Astrocyte (in vitro differentiated cells and primary cell): ENCODE measurements at places on chromosomes 5 and 9.

GRCh38 chr9:32581512-32582143 lies 8.7 kb upstream of the NDUFB6 start:
- peak; percentile 54 for DNase-seq
- H3K4me3 ChIP-seq: no peak overlapping the region
- no peaks in the 10 kb centered on the region for H3K36me3 ChIP-seq
- peaks cover 2% of the 10 kb centered on the region for H3K27me3 ChIP-seq

- H3K27ac ChIP-seq: peak overlapping the region; percentile 94
- no peaks in the 10 kb centered on the region for H3K27me3 ChIP-seq
- H3K4me3 ChIP-seq: no peak overlapping the region
- H3K36me3 ChIP-seq: no peaks in the 10 kb centered on the region
- H3K4me1 ChIP-seq: peaks cover 63% of the 10 kb centered on the region
- no peak for DNase-seq
Observed at GRCh38 chr9:115593587-115594091, 475.7 kb upstream of the TNC start.

DNA sequence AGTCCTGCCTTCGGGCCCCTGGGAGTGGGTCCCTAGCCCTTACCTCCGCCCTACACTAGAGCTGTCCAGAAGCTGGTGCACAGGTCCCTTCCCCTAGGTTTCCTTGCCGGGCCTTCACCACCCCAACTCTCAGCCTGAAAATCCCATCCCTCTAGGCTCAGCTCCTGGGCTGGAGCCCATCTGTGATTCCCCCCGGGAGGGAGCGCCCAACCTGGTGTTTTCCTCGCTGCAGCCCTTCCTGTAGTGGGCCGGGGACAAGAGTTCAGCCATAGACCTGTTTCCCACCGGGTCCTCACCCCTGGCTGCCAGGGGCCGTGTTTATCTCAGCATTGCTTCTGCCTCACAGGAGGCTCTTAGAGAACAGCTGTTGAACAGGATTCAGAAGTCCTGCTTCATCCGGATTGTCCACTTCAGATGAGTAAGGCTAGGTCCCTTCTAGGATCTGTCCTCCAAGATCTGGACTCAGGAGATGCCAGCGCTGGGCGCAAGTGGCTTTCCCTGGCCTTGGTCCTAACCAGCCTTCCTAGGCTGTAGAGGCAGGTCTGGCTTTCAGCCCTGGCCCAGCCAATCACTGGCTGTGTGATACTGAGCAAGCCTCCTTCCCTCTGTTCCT lies 965 bp downstream of the GLIPR2 start:
- peak overlapping the region; percentile 83 for H3K4me3 ChIP-seq
- H3K36me3 ChIP-seq: no peaks in the 10 kb centered on the region
- peaks cover 26% of the 10 kb centered on the region for H3K4me1 ChIP-seq
- H3K27me3 ChIP-seq: no peaks in the 10 kb centered on the region
- no peak overlapping the region for H3K27ac ChIP-seq

- no peak overlapping the region for H3K27ac ChIP-seq
- no peak overlapping the region for H3K4me3 ChIP-seq
- H3K36me3 ChIP-seq: no peaks in the 10 kb centered on the region
- H3K27me3 ChIP-seq: no peaks in the 10 kb centered on the region
- DNase-seq: no peak
- H3K4me1 ChIP-seq: peaks cover 1% of the 10 kb centered on the region
Observed at GRCh38 chr9:68505681-68506409, 34.8 kb downstream of the TMEM252 start.

- no peak overlapping the region for H3K27ac ChIP-seq
- H3K4me1 ChIP-seq: no peaks in the 10 kb centered on the region
- no peak for DNase-seq
- no peaks in the 10 kb centered on the region for H3K27me3 ChIP-seq
Observed at GRCh38 chr5:102792705-102793104, 37.6 kb downstream of the PAM start.
